ENCODE measurements at places on chromosomes 4 and X.

- DNase-seq = no peak
Measured at GRCh38 chr4:3303565-3303824, 10.7 kb downstream of the RGS12 start.

DNA sequence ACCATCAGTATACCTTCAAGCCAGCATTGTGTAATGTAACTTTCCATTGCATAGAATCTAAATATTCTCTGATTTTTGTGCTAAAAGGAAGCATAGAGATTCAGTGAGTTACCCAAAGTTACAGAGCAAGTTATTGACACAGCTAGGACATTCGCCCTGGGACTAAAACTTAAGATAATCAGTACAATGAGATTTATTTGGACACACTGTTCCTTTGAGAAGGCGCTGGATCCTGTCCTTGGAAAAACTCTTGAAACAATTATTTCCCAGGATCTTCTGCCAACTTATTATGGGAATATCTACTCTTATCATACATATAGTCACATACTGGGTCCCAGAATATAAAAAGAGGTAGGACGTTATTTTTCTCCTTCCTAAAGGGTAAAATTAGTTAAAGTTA is 392.0 kb downstream of the UBE2NL start:
- no peak for DNase-seq

DNA sequence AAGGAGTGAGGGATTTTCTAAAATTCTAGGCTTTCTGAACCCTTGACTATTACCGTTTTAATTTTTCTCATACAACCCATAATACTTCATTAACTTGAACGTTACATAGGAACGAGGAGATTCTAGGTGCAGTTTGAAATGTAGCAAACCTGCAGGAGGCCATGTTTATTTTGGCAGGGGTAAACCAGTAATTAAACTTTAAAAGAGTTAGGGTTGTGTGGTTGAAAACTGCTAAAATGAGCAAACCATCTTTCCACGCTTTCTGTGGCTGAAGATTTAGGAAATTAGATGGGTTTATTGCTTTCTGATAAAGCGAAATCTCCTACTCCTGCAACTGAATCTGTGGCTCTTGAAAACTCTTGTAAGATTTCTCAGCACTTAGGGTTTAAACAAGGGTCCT is 1.7 kb downstream of the PHEX start:
- no peak for DNase-seq

DNA sequence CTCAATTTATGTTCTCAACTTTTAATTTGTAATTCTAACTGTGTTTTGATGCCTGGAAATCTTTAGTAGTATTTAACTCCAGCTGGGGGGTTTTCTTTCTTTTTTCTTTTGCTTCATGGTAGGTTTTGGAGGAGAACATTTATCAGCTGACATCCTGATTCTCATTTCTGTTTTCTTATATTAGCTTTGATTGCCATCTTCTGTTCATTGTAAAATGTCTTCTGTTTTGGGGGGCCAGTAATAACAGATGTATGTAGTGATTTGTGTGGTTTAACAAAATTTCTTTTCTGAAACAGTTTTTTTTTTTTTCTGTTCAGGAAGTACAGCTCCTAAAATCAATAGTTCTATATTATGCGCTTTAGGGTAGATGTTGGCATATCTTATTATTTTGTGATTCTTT is 182.2 kb downstream of the GABRB1 start:
- DNase-seq = no peak
